ENCODE measurements at places on chromosomes 1 and 21.

- DNase-seq = no peak
Observed at GRCh38 chr1:12625276-12625675, 7.3 kb upstream of the DHRS3 start.

GRCh38 chr1:116874733-116875249, 34.9 kb upstream of the PTGFRN start:
- no peak for DNase-seq

- no peak for DNase-seq
Observed at GRCh38 chr1:236543065-236543669, 19.4 kb downstream of the LGALS8 start.

- no peak for DNase-seq
Observed at GRCh38 chr1:19321071-19321470, 8.9 kb downstream of the SLC66A1 start.

DNA sequence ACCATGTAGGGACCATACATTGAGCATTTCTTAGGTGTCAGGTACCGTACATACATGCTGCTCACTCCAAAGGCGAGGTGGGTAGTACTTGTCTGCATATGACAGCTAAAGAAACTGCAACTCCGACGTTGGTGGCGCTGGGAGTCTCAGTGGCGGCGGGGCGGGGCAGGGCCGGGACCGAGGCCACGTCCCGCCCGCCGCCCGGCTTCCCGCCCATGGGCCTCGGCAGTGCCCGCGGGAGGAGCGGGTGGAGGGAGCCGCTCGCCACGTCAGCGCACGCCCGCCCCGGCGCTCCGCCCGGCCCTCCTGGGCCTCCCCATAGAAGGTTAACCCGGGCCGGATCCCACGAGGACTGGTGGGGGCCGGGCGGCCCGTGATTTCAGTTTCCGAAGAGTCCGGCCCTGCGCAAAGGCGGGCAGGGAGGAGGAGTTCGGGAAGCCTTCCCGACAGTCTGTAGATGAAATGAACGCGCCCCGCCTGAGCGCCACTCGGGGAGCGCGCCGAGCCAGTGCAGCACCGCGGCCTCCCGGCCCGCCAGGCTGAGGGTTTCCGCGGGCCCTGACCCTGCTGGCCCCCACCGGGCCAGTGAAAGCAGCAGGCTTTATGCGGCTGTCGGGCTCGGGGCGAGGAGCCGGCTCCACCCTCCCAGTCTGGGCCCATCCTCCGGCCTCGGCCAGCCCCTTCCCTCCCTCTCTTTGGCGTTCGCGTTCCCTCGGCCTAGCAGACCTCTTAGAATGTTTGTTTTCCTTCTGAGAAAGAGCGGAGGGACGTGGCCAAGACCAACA, 119.9 kb upstream of the JUN start:
- DNase-seq = peak; percentile 82

GRCh38 chr1:15680561-15681348, 3.4 kb upstream of the PLEKHM2 start:
- no peak for DNase-seq

DNA sequence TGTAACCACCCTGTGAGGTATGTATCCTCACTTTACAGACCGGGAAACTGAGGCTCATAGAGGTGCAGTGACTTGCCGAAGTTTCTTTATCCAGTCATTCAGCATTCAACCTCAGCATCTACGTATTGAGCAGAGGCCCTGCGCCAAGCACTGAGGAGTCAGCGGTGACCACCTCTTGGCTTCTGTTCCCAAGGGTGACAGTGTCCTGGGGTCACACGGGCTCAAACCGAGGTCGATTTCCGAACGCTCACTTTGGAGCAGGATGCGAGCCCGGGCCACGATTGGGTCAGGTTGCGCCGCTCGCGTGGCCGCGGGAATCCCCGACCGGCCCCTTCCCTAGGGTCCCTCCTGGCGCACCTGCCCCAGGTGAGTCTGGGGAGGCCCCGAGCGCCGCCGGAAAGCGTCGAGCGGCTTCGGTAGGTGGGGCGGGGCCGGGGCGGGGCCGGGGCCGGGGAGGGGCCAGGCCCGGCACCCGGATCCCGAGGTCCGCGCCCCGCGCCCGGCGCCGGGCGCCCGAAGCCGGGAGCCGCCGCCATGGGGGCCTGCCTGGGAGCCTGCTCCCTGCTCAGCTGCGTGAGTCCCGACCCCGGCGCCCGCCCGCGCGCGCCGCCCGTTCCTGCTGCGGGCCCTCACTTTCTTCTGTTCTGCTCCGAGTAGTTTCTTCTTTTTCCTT, at the start of gene SERINC2:
TSS of gene SERINC2 (plus strand) at position 482 of the 673 bp plus-strand sequence. CDS start at position 535, 53 bp downstream.
- no peak for DNase-seq

DNA sequence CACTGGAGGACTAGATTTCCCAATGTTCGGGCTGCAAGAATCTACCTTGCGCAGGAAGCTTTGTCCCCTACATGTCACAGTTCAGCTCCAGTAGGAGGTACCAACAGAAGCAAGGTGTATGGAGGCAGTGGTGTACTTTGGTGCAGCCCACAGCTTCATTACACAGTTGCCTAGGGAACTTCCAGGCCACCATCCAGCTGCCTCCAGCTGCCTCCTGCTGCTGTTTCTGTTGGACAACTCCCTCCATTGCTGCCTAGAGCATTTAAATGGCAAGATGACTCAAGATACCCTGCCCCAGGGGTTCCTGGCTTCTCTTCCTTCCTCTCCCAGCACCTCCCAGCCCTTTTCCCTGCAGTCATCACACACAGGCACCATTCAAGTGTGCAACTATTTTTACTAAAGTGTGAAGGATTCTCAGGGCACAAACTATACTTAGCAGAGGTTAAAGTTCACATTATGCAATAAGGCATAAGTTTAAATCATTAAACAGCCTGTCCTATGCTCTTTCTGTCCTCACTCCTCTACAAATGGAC, 39.0 kb upstream of the ATP1A1 start:
- no peak for DNase-seq

- DNase-seq = no peak
Observed at GRCh38 chr1:80918380-80918779, 882.4 kb upstream of the ADGRL2 start.

DNA sequence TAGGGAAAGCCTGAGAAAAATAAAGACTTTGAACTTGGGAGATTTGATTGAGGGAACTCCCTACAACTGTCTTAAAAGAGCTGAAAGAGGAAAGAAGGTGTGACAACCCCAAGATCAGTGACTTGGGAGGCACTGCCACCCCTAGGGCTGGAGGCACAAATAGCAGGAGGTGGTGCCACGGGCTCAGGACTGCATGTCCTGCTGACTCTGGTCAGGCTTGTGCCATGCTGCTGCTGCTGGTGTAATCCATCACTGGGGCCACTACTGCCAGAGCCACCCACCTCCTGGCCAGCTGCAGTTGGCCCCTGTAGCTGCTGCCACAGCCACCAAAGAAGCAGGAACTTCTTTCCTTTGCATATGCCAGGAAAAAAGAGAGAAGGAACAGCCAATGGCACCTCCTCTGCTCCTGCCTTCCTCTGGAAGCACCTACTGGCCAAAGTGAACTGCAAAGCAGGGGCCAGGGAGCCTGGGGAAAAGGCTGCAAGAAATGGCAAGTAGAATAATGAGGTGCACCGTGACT, 730.3 kb downstream of the PTPRU start:
- DNase-seq = no peak

DNA sequence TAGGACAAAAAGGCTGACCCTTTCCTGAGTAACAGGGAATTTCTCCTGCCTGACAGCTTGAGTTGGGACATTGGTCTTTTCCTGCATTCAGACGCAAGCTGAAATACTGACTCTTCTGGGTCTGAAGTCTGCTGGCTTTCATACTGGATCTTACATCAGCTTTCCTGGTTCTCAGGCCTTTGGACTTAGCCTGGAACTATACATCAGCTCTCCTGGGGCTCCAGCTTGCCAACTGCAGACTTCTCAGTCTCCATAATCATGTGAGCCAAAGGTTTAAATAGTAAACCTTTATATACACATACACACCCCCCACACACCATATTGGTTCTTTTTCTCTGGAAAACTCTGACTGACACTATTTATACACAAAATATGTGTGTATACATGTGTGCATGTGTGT, 59.0 kb upstream of the KCND3 start:
- no peak for DNase-seq

- DNase-seq = no peak
Observed at GRCh38 chr1:214435867-214436266, 115.5 kb downstream of the PTPN14 start.

- DNase-seq = no peak
Observed at GRCh38 chr1:204254031-204254661, 40.4 kb upstream of the GOLT1A start.

- no peak for DNase-seq
Observed at GRCh38 chr1:200975458-200975857, 48.1 kb downstream of the KIF21B start.

- no peak for DNase-seq
Observed at GRCh38 chr1:244730153-244730933, 77.4 kb downstream of the DESI2 start.

DNA sequence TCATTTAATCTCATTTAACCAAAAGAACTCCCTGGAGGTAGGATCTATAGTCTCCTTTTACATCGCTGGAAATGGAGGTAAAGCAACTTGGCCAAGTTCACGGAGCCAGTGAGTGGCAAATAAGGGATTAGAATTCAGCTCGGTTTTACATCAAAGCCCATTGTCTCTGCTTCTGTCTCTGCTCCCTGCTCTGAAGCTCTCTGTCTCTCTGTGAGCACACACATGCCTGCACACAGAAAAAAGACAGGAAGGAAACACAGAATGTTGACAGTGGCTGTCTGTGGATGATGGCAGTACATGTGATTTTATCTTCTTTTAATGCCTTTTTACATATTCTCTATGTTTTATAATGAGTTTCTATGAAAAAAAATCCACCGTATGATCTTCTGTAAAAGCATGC, 8.9 kb upstream of the DHRS3 start:
- DNase-seq = no peak

DNA sequence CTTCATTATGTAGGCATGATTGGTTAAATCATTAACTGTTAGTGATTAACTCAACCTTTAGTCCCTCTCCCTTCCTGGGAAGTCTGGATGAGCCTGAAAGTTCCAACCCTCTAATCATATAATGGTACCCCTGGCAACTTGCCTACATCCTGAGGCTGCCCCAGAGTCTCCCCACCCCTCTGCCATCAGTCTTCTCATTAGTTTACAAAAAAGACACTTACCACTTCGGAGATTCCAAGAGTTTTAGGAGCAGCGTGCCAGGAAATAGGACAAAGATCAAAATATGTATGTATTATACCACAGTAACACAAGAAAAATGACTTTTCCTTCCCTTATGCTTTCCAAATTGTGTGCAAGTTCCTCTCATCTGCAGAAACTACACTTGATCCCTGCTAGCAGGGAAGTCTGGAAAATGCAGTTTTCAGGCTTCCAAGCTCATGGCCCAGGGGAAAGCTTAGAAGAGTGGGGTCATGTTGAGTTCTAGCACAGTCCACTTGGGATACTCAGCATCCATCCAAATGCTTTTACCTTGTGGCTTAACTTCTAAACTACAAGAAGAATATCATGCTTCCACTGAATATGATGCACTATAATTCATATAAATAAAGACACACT, 64.6 kb upstream of the PPIH start:
- no peak for DNase-seq

Measured in cortex of kidney (tissue), 1 donor.